ENCODE measurements at places on chromosomes 5 and 9.

GRCh38 chr9:3962496-3962895 is 337.4 kb downstream of the GLIS3 start:
- DNase-seq = no peak

DNA sequence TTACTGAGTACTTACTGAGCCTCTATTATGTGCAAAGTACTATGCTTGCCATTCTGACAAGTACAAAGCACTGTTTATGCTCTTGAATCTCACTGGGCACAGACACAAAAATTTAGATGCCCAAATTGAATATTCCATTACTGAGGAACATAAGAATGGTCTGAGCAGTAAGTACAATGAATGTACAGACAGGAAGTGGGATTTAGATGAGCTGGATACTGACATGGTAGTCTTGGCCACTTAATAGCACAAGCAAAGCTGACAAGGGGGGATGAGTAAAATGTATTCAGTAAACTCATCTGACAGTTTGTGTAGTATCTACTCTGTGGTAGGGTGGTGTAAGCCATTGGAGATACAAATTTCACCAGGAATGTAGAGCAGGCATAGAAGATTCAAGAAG is 132.4 kb downstream of the EFNA5 start:
- DNase-seq = no peak

- no peak for DNase-seq
Observed at GRCh38 chr9:113368982-113369854, 7.6 kb downstream of the HDHD3 start.

GRCh38 chr9:7394002-7394774 is 405.4 kb downstream of the DMAC1 start:
- no peak for DNase-seq

GRCh38 chr5:71872311-71872864 is 153.3 kb downstream of the CARTPT start:
- no peak for DNase-seq

DNA sequence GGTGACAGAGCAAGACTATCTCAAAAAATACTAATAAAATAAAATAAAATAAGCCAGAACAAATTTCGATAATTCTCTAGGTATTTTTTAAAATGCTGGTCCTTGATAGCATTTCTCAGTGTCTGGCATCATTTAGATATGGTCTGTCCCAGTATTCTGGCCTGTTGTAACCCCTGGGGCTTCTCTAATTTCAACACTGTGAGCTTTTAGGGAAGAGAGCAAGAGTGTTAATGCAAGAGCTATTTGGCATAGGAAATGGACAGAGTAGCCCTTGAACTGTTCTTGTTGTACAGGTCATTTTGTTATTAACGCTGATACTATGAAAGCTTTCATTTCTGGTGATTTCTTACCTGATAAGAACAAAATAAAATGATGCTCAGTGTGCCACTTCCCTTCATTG is 112.2 kb upstream of the ZNF608 start:
- DNase-seq = no peak

DNA sequence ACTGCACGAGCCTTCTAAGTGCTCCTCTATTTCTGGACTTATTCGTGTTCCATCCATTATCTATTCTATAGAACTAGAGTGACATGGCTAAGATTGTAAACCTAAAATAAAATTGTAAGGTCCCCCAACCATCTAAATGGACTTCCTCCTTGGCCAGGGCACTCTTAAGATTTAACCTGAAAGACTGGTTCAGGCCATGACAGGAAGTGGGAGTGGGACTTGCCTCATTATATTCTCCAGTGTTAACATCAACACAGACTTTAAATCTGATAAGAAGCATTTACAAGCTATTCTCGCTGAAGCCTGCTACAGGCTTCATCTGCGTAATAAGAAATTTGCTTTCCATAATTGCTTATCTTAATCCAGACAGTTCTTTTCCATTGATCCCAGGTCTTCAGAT is 117.0 kb downstream of the SSBP2 start:
- no peak for DNase-seq

GRCh38 chr9:99128133-99128406 is 23.2 kb downstream of the TGFBR1 start:
- DNase-seq = no peak

- DNase-seq = no peak
Observed at GRCh38 chr9:117783828-117784227, 79.6 kb downstream of the TLR4 start.

- no peak for DNase-seq
Observed at GRCh38 chr5:89758146-89758545, 651.4 kb downstream of the CETN3 start.

GRCh38 chr9:133537257-133537656 is 2.8 kb downstream of the ADAMTSL2 start:
- DNase-seq = no peak

DNA sequence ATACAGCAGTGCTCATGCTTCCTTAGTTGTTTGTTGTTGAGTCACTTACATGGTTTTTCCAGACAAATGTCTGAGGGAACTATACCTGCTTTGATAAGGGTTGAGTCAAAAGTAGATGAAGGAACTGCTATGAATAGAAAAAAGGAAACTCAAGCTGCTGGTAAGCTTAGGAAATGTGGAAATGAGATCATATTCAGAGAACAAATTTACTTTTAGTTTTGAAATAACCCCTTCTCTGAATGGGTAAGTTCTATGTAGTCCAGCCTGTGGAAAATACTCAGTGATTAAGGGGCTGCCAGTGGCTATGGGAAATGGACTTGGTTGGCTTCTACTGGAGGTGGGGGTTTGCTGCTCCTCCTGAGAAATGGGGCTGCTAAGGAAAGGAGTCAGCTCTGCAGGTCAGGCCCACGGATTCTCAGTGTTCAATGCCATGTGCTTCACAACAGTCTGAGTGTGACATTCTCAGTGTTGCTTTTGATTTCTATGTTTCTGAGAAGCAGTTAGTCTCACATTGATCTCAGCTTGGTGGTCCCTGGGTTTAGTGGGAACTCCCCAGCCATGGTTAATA is 47.7 kb upstream of the GLRX start:
- peak; percentile 57 for DNase-seq

DNA sequence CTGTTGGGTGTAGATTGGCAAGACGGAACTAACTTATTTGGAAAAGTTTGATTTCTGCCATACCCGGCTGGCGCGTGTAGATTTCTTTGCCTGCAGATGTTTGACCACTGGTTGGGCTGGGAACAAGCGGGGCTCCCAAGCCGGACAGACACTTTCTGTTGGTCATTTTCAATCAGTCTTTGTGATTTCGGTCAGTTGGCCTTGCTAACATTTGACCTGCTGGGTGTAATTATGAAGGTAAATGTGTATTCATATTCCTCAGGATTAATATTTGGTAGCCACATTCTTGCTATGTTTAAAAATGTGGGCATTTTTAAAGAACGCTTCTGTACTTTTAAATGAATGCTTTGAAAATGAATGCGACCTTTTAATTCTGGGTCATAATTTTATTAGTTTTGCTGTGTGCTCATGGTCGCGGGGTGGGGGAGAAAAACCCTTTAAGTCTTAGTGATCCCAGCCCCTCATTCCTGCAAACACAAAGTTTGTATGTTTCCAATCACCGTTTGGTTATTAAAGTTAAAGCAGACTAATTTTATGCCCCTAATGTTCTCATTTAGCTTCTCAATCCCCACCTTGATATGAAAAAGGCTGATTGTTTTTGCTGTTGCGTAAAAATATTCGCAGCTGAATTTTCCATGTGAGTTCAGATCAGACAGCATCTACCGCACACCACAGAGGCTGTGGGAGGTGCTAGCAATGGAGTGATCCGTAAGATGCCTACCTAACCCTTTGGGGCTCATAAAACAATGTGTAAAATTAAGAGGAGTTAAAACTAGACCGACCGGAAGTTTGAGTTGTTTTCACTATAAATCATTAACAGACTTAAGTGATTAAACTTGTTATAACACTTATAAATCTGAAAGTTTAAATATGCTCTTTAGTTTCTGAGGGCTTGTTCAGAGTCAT is 1.5 kb downstream of the RASGRF2 start:
- DNase-seq = peak; percentile 49

- no peak for DNase-seq
Observed at GRCh38 chr5:129387944-129388343, 72.2 kb upstream of the ADAMTS19 start.

GRCh38 chr5:80198399-80198798 is 57.4 kb downstream of the SERINC5 start:
- no peak for DNase-seq

- DNase-seq = peak; percentile 79
Observed at GRCh38 chr9:129863059-129863690, 27.9 kb downstream of the USP20 start.

GRCh38 chr5:102719886-102720285 is 35.2 kb upstream of the PAM start:
- DNase-seq = no peak

DNA sequence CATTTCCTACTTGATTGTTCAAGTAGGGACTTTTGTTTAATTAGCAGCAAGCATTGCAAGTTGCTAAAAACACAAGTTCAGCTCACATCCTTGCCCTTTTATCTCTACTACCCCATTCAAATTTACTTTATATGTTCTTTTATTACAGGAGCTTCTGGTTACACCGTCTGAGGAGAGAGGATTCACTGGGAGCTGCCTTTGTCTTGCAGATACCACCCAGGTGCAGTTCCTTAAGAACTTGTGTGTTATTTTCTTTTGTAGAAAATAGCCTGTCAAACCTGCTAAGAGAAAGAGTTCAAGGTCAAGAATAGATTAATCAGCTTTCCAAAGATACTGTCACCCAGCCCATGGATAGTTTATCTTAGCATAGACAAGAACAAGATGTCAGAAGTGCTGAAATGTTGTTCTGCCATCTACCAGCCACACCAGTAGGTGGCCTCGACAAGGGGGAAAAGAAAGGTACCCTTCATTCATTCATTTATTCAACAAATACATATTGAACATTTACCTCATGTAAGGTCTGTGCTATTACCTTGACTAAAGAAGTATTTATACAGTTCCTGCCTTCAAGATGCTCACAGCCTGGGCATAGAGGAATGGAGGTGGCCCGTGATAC is 750.3 kb downstream of the MAT2B start:
- DNase-seq = no peak

GRCh38 chr5:155767470-155767869 is 559.5 kb upstream of the SGCD start:
- no peak for DNase-seq

DNA sequence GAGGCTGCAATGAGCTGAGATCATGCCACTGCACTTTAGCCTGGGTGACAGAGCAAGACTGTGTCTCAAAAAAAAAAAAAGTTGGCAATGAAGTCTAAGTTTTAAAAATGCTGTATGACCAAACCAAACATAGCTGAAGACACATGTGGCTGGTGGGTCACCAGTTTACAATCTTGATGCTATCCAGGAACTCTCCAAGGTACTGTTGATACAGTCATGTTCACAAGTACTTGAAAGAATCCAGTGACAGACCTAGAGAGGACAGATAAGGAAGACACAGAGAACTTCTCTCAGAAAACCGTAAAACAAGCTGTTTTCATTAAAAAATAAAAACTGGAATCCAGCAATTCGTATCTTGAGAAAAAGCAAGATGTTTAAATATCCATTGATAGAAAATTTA is 95.7 kb downstream of the ACTBL2 start:
- no peak for DNase-seq

GRCh38 chr9:14312719-14313377 is 1.1 kb downstream of the NFIB start:
- DNase-seq = no peak

DNA sequence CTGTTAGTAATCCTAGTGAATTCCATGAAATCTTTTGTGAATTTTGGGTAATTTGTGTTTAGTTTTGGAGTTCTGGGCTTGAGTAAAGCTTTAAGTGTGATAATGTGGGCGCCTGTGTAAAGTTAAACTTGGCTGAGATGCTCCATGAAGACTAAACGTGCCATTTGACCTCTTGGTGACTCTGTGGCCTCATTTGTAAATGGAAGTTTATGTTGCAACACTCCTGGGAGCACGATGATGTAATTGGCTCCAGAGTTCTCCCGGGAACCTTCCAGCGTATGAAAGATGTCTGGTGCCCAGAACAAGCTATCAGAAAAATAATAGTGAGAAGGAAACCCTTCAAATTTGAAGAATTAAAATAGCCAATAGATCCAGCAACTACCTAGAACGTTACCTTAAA is 981.2 kb downstream of the TLE4 start:
- DNase-seq = no peak

GRCh38 chr5:674630-675011 is 18.5 kb downstream of the TPPP start:
- DNase-seq = no peak

- DNase-seq = no peak
Observed at GRCh38 chr5:112628214-112628980, 109.3 kb upstream of the APC start.

- no peak for DNase-seq
Observed at GRCh38 chr5:31574772-31575171, 42.7 kb downstream of the C5orf22 start.

GRCh38 chr5:133844836-133845235 is 123.6 kb downstream of the C5orf15 start:
- no peak for DNase-seq

DNA sequence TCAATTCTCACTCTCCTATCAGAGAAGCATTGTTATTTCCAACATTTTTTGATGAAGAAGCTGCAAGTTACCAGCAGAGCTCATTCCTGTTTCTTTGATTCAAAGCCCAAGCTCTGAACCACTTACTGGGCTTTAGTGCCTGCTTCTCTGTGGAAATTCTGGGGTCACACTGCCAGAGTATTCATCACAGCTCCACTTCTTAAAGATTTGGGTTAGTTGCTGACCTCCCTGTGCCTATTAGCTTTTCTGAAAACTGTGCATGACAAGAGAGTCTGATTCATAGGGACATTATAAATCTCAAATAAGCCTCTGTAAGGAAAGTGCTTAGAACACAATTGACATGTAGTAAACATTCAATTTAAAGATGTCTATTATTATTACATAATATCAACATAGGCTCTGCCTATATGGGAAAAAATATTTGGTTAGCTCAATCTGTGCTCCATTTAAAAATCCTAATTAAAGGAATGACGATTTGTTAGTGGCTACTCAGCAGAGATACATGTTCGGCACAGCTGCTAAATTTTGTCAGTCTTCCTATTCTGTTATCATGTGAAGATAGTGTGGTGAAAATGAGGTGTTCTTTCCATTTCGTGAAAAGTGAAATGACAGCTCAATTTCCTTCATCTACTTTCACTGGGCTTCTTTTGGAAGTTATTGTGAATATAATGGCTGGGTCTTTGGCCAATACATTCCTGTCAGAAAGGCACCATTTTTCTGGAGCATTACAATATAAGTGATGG is 293.0 kb downstream of the KCTD16 start:
- DNase-seq = no peak

DNA sequence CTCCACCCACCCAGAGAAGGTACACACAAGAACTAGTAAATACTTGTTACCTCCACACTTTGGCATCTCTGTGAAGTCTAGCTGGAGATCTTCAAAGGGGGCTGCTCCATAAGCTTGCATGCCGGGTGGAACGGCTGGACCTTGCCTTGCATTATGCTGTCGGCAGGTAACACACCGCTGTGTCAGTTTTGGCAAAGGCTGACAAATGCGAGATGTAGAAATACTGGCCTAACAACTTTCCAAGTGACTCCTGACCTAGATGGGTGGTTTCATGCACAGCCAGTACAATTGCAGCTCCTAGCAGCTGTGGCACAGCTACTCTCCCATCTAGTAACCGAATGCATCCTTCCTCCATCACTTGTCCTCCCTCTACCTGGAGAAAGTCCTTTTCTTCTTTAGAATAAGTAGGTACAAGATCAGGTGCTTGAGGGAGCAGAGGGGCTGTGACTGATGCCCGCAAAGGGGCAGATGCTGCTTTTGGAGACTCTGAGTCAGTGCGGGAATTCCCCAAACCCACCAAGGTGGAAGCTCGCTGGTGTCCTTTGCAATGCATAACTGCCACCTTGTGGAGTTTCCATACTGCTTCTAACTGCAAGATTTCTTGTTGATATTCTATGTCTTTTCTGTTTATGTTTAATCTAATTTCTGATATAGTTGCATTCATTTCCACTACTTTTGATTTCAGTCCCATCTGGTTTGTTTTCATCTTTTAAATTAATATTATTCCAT is 78.4 kb downstream of the TMEM161B start:
- DNase-seq = peak; percentile 23
